Lower lobe of right lung (tissue), 2 donors: ENCODE measurements at places on chromosomes 11 and 22. TPM values are rescaled to one million over a fixed set of nuclear protein-coding genes. Genes with fewer than 3 reads are reported as not detected.

- no peak for DNase-seq
Observed at GRCh38 chr11:98740321-98740720, 280.4 kb upstream of the CNTN5 start.

ROBO4 gene
- 58.3 TPM for total RNA-seq

- no peak for DNase-seq
Observed at GRCh38 chr11:116509551-116509950, 263.2 kb downstream of the BUD13 start.

DNA sequence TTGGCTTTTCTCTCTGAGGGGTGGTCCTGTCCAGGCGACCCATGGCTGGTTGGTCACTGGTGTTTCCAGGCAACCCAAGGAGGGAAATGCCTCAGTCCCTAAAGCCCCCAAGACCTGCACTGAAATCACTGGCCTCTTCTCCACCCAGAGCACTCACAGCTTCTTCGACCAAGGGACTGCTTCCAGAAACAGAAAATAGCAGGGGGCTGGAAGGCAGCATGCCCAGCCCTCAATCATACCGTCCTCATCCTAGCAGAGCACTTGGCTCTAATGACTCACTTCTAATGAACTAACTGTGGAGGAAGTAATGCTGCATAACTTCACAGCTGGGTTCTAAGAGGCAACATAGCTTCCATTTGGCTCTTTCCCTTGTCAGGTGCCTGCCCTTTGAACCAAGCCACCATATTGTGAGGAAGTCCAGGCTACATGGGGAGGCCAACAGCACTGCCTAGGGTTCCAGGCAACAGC, 27.6 kb downstream of the DKK3 start:
- DNase-seq = no peak

- DNase-seq = peak; percentile 37
Observed at GRCh38 chr11:2582351-2582945, 117.3 kb downstream of the KCNQ1OT1 start.

DNA sequence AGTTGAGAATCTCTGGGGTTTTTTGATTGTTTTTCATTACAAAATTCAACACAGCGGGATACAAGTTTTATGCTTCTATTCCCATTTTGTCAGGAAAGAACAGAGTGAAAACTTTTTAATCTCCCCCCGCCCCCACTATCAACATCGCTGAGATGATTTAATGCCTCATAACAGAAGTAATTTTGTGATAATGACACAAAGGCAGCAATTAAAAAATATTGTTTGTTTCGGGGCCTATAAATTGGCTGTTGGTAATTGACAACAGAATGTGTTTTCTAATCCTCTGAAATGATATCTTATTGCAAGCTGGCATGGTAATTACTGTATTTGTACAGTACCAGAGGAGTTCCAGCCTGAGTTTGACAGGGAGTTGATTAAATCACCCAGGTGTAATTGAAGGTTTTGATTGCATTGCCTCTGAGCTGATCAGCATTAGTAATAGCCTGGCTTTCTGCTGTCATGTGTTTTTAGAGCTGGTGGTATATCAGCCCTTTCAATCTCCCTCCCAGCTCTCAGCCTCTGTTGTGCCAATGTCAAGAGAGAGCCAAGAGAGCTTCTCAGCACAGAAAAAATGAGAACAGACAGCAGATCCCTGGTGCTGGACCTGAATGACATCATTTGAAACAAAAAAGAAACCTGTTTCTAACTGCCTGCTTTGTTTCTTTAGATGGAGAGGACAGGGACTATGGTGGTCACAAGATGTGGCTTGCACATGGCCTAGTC, 265.1 kb downstream of the FAM76B start:
- no peak for DNase-seq

DNA sequence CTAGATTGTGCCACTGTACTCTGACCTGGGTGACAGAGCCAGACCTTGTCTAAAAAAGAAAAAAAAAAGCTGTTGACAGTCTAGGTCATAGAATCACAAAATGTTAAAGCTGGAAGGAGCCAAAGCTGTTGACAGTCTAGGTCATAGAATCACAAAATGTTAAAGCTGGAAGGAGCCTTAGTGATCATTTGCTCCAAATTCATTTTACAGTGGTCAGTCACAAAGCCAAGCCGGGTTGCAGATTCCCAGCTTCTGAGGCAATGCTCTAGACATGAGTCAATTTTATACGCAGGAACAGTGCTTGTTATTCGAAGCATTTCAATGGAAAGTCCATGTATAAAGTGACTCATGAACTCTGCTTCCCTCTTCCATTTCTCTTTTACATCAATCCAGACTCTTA, 47.4 kb downstream of the SYT13 start:
- no peak for DNase-seq

NOX4 gene
- total RNA-seq = 4.3 TPM

DNA sequence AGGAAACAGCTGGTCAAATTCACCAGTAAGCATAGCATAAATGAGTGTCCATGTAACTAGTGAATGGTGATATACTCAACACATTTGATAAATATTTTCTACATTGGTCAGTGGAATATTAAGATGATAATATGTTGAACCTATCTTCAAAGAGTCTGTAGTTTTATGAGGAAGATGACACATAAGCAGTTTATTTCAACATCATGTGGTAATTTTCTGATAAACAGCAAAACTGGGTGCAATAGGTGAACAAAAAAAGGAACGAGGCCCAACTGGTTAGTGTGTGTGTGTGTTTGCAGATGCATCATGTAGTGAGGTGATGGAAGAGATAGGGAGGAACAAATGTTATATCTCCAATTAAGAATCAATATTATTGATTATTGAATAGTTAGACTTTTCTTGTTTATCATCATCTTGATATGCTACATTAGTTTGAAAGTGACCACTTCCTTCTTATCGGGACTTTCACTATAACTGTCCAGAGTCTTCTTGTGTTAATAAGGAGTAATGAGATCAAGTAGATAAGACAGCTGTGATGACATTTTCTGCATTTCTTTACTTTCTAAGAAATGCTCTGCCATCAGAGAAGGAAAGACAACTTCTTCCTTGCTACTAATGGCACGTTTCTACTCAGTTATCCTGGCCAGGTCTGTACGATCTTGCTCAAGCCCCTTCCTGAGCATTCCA, 270.7 kb downstream of the ETS1 start:
- no peak for DNase-seq
